Effector CD8-positive, alpha-beta T cell (primary cell): ENCODE measurements at places on chromosomes 2 and 18.

- no peak for DNase-seq
Measured at GRCh38 chr2:142014536-142014935, 116.3 kb downstream of the LRP1B start.

DNA sequence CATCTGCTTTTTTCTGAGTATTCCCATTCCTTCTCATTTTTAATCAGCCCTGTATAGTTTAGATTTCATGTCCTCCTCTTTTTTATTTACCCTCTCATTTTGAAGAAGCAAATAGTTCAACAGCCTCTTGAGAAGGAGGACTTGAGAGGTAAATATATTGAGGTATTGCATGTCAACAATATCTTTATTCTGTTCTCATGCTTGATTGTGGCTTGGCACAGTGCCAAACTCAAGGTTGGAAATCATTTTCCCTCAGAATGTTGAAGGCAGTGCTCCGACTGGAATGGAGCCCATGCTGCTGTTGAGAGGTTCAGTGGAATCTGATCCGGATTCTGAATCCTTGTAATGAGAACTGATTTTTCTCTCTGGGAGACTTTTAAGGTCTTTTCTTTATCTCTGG lies 31.0 kb upstream of the GALNT3 start:
- no peak for DNase-seq

GRCh38 chr2:51368250-51368649 lies 336.3 kb upstream of the NRXN1 start:
- no peak for DNase-seq

DNA sequence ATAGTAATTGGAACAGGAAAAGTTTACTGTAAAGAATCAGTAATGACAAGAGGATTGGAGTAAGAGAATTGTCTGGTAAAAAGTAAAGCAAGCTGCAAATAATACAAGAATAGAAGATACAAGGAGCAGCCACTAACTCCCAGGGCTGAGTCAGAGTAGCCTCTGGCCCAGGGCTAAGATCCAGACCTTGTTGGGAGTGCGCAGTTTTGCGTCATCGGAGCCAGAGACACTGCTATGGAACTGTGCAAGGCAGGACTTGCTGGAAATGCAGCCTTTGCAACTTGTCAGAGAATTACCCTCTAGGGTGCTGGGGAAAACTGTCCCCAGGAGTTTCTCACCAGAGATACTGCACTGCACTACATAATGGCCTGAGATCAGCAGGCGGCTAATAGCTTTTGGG lies 135.2 kb downstream of the NYAP2 start:
- no peak for DNase-seq

DNA sequence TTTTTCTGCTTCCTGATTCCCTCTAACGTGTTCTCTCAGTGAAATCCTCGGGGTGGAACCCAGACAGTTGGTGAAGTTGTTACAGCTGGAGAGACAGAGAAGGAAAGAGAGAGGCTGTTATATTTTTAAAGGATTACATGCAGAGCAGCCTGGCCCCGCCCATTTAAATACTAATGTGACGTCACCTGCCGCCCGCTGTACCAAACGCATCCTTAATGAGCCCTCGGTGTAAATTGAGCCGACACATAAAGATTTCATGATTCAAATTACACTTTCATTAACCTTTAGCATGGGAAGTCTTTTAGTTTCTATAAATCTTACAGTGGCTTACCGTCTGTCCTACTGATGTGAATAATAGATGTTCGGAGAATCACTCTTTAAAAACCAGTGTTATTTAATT lies 164.0 kb upstream of the SIX3 start:
- no peak for DNase-seq

DNA sequence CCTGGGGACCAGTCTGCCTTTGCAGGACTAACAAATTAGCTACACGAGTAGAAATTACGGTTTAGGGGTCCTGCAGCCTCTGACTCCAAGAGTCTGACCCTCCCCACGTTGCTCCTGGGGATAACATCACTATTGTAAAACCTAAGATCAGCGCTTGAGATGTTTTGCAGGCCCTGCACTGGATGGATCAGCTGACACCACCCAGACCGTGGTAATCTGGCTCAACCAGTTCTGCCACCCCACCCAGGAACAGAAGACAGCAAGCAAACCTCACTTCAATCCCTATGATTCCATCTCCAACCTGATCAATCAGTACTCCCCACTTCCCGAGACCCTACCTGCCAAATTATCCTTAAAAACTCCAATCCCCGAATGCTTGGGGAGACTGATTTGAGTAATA lies 31.7 kb downstream of the NGEF start:
- DNase-seq: no peak

GRCh38 chr2:13000664-13001363 lies 284.1 kb downstream of the TRIB2 start:
- DNase-seq: no peak

DNA sequence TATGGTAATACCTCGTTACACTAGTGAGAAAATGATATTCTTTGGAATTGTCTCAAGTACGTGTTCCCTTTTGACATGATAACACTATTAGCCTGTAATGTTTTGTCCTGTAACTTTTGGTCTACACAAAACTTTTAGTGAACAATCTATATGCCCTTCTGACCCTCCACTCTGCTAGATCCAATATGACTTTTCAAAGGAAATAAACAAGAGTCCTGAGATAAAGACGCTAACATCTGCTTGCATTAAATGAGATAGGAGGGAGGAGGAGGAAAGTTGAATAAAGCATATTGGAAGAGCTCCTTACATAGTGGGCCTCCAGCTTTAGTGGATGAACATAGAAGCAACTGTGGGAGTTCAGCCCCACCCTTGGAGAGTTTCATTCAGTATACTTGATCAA lies 83.3 kb upstream of the CAVIN2 start:
- no peak for DNase-seq

DNA sequence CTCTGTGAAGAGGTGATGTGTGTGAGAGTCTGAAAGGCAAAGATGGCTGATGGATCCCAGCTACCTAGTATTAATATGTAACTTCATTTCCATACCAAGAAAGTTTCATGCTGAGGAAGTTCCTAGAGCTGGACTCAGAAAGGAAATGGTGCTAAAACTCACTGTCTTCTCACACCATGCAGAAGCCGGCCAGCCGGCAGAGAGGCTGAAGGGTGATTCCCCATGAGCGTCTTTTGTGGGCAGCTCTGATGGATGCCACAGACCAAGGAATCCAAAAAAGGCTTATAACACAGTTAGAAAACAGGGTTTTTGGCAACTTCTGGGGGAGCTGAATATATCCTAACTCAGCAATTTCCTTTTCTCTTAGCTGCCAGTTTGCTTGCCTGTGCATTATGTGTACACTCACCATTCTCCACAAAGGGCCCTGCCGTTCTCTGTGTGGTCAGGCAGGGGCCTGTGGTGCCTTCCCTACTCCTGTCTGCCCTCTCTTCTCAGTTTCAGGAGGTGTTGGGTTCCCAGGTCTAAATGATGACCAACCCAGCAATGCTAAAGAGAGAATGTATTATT lies 289.4 kb downstream of the MTX2 start:
- no peak for DNase-seq

GRCh38 chr2:230942920-230943896 lies 18.2 kb upstream of the GPR55 start:
- DNase-seq: no peak

- DNase-seq: no peak
Measured at GRCh38 chr2:205496772-205497171, 185.5 kb upstream of the NRP2 start.
